ENCODE measurements at places on chromosomes 16 and 17.

- DNase-seq: no peak
These were observed 275.1 kb downstream of the BCAS3 start for GRCh38 chr17:60952747-60953146.

DNA sequence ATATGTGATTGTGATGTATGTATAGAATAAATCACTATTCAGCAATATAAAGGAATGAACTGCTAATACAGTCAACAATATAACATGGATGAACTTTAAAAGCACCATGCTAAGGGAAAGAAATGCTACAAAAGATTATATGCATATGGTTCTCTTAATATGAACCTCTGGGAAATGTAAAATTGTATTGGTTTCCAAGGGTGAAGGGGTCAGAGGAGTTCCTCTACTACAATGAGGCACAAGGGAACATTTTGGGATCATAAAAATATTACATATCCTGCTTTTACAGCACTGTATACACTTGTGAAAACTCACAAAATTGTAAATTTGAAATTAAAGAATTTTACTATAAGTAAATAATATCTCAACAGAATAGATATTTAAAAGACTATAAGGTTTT, 111.4 kb downstream of the CA10 start:
- no peak for DNase-seq

DNA sequence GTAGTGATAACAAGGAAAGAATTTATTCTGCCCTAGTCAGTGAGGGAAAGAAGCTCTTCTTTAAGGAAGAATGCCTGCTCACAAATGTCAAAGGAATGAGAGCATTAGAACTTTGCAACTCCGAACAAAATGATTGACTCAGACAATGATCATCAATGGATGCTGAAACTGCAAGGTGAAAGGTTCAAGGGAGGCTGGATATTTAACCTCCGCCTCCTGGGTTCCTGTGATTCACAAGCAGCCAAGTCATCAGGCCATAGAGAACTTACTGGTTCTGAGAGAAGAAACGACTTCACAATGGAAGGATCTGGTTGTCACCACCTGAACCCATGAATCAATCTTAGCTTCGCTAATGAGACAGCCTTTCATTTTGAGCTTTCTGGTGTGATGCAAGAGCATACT, 16.0 kb upstream of the SCNN1B start:
- no peak for DNase-seq

DNA sequence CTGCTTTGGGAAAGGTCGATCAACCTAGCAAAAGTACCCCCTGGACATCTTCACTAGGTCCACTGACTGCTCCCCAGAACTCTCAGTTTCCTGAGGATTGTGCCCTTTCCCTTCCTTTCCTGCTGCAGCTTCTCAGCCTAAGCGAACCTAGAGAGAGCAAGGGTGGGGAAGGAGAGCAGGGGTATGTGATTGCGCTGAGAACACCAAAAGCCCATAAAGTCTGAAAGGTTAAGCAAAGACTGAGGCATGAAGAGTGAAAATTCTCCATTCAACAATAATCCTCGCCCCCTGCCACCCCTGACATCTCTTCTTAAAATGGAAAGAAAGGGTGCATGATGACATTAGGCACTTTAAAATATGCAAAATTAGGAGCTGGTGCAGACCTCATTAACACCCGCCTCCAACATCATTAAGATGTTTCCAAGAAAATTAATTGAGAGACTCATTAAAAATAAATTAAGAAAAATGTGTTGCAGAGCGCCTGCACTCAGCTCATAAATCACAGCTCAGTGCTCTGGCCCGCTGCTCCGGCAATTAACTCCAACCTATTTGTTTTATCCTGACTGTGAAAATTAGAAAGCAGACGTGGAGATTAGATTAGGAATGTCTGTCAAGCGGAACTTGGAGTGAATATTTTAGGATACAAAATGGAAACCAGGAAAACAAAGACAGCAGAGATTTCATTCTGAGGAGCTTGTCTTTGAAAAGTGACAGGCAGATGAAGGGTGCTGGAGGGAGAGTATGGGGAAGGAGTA, 49.1 kb upstream of the PMFBP1 start:
- DNase-seq: no peak

DNA sequence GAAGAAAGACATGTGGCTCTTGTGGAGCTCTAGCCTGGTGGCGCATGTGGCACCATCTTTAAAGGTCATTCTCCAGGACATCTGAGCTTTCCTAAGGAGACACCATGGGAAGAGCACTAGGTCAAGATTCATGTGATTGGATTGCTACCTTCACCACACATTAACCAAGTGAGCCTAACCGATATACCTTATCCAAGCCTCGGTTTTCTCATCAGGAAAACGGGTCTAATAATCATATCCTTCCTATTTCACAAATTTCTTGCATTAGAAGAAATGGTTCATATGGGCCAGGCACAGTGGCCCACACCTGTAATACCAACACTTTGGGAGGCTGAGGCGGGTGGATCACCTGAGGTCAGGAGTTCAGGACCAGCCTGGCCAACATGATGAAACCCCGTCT, 58.3 kb downstream of the TMEM186 start:
- no peak for DNase-seq

GRCh38 chr16:68344252-68344651, 33.4 kb downstream of the PRMT7 start:
- DNase-seq: no peak

GRCh38 chr16:28319476-28320022, 27.2 kb downstream of the SBK1 start:
- DNase-seq: no peak

DNA sequence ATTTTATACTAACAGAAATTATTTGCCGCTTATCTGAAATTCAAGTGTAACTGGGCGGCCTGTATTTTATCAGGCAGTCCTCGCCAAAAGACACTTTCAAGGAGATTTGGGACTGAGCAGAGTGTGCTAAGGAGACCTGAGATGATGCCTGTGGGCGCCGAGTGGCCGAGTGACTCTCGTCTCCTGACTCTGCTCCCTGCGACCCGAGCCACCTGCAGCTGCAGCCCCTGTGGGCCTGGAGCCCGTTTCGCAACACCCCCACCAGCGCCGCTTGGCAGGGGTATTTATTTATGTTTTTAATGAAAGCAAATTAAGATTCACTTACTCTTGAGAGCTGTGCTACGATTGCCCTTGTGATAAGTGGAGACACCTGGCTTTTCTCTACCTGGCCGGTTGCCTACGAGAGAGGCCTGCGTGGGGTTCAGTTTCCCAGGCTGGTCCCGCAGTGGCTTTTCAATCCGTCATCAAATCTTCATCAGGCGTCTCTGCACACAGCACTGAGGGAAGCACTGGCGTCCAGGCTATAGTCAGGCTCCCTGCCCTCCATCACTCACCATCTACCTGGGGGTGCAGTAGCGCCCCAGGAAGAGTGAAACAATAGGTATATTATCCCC, 124.0 kb downstream of the SEC14L1 start:
- no peak for DNase-seq

DNA sequence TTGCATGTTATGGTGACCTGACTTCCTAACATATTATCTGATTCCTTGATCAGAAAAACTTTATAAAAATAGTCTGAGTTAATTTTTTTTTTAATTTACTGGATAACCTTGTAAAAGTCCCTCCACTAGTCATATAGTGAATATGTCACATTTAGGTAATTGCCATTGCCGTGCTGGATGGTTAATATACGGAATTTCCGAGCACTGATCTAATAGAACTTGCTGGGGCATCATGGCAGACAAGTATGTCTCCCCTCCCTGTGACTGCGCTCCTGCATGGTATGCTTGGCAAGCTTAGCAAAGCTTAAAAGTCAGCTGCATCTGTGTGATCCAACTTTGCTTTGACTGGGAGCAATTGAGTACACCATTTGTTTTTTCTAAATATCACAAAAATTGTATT, 239.4 kb upstream of the TBX2 start:
- no peak for DNase-seq

GRCh38 chr17:8160224-8160577, 2.5 kb downstream of the VAMP2 start:
- no peak for DNase-seq

- no peak for DNase-seq
These were observed 330.7 kb downstream of the KIF2B start for GRCh38 chr17:54153423-54153822.

GRCh38 chr17:49977463-49978389, 8.7 kb downstream of the DLX4 start:
- DNase-seq: no peak

DNA sequence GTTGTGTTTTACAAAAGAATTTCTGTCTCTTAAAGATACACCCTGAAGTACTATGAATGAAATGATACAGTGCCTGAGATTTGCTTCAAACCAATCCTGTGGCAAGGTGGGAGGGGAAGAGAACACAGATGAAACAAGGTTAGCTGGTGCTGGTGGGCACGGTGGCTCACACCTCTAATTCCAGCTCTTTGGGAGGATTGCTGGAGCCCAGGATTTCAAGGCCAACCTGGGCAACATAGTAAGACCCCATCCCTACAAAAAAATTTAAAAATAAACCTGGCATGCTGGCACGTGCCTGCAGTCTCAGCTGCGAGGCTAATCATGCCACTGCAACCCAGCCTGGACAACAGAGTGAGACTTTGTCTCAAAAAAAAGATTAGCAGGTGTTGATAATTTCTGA, 67.3 kb upstream of the FA2H start:
- DNase-seq: no peak

DNA sequence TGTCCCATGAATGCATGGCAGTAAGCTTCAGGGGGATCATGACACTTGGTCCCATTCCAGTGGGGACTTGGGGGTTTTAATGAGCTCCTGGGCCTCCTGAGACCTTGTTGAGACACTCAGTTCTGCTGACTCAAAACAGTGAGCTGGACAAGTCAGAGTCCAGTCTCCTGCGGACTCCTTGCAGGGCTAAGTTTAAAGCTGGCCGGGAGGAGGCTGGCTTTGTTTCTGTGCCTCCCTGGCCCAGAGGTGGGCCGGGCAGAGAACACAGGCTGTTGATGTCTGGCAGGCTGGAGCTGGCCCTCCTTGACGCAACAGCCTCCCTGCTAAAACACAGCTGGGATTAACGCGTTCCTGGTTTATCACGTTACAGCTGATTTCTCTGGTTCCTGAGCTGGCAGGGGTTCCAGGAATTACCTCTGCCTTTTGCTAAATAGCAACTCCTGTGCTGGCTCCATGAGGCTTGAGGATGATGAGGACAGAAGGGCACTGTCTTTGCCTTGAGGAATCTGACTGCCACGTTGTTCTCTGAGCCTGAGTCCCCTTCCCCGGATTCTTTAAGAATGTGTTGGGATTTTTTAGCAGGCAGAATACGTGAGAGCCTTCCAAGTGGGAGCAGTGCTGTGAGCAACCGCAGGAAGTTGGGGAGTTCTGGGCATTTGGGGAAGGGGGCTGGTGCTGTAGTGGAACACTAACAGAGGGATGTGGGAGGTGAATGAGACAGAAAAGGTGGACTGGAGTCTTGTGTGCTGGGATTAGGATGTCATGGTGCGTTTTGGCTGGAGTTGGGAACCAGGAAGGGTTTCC, 2.0 kb downstream of the GPT2 start:
- DNase-seq: no peak

GRCh38 chr17:8868529-8868951, 1.1 kb upstream of the PIK3R6 start:
- DNase-seq: no peak

DNA sequence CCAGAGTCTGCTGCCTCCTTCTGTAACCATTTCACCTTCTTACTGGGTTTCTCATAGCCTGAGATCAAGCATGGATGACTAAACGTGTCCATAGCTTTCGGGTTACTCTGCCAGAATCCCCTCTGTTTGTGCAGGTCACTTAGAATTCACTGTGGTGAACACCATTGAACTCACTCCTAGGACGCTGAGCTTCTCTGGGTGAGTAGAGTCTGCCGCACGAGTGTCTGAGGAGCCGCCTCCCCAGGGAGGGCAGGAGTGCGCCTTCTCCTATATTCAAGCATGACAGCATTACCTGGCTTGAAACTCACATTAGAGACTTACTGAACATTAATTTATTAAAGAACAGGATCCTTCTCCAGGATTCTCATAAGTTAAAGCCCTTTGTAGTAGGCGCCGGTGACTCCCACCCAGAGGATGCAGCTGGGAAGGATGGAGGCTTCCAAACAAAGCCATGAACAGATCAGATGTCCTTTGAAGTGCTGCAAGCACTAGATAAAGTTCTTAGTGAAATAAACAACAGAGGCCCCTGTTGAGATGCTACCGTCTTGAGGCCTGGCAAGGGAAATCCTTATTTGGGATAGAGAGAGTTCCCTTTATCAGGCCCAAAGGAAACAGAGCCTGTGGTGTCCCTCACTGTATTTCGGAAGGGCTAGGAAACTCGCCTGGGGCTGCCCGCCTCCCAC, 144.6 kb upstream of the PLCG2 start:
- no peak for DNase-seq

GRCh38 chr16:10300905-10301304, 85.0 kb upstream of the ATF7IP2 start:
- no peak for DNase-seq

DNA sequence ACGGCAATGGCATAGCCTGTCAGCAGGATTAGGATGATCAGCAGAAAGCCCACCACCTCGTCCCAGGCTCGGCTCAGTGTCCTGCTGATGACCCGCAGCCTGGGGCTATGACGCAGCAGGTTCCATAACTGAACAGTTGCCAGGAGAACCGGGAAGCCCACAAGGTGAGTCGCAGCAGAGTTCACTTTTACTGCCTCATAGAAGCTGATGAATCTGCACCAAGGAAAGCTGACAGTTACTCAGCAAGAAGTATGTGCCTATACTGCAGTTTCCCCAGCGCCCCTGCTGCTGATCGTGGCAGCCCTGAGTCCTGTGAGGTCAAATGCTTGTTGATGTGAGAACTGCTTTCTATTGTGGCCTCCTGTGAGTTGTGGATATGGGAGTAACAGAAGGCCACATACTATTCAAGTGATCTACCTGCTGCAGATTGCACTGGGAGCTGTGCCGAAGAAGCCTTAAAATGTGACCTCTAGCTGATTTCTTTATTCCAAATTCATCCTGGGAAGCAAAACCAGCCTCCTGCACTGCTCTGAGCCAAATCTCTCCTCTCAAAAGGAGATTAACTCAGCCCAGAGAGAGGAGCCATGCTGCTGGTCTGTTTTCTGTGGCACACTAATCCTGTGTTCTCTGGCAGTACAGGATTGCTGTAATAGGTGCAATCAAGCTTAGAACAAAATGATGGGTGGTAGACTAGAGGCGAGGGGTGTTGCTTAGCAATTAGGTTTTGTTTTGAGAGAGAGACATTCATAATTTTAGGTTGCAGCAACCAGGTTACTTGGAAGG, 38.8 kb downstream of the IST1 start:
- DNase-seq: no peak

- no peak for DNase-seq
These were observed 45.9 kb downstream of the RPH3AL start for GRCh38 chr17:306536-307294.

DNA sequence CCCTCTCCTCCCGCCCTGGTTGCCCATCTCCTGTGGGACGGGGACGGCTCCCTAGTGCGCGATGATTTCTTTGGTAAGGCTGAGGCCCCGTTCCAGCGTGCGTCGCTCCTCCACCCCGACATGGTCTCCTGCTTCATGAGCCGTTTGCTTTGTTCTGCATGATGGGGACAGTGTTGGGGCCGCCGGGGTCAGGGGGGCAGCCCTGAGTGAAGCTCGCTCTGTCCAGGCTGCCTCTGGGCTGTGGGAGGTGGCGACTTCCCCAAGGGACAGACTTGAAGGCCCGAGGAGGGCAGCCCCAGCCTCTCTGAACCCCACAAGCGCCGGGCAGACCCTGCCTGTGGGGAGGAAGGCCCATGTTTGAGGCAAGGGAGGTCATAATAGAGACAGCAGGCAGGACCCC, 12.4 kb downstream of the NME3 start:
- DNase-seq: no peak

GRCh38 chr17:43674394-43674793, 12.7 kb upstream of the MEOX1 start:
- no peak for DNase-seq

Measured in stimulated activated CD8-positive, alpha-beta memory T cell treated with anti-CD3 and anti-CD28 coated beads, Interleukin-15, amount 100 ng/mL, for 4 hours (primary cell).